ENCODE measurements at places on chromosomes 5 and 9. TPM values are rescaled to one million over a fixed set of nuclear protein-coding genes. Genes with fewer than 3 reads are reported as not detected.

The ACTBL2 gene
- not detected for total RNA-seq

The ZFP2 gene
- total RNA-seq: 2.7 TPM

The GFM2 gene
- total RNA-seq: 31.8 TPM

The GRXCR2 gene
- total RNA-seq: not detected

The WNT8A gene
- not detected for total RNA-seq

Data from fibroblast of the aortic adventitia (primary cell).